NCI-H1417 treated with DMSO at 0.1 percent for 48 hours (cell line): ENCODE measurements at places on chromosomes 11 and 22.

- no peak for DNase-seq
Measured at GRCh38 chr11:59413646-59414045, 12.6 kb downstream of the OR5A2 start.

DNA sequence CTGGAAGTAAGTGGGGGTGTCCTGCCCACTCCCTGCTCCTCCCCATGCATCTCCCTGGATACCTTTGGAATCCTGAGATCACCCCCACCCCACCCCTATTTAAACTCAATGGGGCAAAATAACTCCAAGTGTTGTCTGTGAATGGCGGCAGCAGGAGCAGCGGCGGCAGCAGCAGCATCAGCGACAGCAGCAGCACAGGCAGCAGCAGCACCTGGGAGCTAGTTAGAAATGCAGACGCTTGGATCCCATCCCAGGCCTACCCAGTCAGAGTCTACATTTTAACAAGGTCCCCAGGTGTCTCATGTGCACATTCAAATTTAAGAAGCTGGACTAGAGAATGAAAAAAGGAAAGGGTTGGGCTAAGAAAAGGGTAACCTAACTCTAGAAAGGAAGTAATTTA lies 82.6 kb downstream of the SEZ6L start:
- DNase-seq, result no peak

DNA sequence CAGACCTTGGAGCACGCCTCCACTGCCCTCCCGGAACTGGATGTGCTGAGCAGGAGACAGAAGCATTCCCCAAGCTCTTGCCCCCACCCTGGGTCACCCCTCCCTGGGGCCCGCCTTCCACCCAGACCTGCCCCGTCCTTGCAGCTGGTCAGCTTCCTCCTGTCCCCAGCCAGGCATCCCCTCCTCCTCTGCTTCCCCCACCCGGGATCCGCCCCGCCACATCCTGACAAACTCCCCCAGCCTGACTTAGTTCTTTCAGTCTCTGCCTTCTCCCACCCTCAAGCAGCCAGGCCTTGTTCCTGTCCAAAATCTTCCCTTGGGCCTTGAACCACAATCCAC lies 1.1 kb upstream of the PLXNB2 start:
- DNase-seq, result no peak

GRCh38 chr11:324156-324555 lies 3.5 kb upstream of the IFITM3 start:
- no peak for DNase-seq

DNA sequence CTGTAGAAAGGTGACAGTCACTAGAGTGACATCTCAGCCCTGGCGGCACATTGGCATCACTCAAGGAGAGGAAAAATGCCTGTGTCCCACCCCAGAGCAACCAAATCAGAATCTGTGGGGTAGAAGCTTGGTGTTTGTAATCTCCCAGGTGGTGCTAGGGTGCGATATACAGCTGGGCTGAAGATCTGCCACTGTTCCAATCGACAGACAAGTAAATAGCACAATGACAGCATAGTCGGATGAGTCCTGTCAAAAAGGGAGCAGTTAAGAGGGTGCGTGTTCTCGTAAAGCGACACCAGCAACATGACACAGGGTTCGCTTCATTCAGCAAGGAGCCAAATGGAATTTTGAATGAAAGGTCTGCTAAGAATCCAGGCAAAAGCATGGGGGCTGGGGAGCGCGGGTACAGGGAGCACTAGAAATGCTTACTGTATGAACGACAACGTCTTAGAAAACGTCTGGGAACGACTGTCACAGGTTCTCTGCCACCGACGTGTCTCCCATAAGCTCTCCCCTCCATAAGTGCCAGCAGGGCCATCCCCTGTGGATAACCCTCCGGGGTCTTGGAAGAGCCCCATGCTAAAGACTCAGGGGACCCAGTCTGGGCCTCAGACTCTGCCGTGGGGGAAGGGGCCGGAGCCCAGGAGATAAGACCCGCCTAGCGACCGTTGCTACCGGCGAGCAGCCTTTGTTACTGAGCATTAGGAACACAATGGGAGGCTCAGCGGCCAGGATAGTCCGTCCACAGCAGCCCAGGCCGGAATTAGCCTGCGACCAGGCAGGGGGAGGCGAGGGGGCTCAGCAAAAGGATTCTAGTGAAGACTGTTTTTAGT lies 20.8 kb downstream of the ADA2 start:
- no peak for DNase-seq

DNA sequence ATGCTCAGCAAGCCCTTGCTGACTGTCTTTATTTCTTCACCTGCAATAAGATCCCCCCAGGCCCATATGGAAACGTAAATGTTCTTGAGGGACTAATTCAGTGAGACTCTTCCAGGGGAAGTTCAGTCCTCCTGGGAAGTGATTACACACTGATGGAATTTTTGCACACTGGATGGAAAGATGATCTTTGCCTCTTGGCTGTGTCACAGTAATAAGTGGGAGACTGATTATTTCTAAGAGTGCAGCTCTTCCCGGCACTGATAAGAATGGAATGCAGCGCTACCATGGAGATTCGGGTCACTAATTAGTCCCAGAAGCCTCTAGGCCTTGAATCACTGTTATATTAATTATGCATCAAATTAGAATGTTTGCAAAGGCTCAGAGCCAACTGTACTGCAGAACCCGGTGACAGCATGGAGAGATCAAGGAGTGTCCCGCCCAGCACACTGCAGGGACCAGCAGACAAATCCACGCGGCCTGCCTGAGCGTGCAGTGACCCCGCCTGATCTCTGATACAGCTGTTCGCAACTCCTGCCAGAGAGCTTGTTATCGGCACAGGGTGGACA lies 178.3 kb downstream of the SNX19 start:
- DNase-seq, result no peak

- no peak for DNase-seq
Measured at GRCh38 chr11:124740277-124740882, 638 bp downstream of the NRGN start.

- DNase-seq, result no peak
Measured at GRCh38 chr11:65781152-65781961, 581 bp upstream of the AP5B1 start.

DNA sequence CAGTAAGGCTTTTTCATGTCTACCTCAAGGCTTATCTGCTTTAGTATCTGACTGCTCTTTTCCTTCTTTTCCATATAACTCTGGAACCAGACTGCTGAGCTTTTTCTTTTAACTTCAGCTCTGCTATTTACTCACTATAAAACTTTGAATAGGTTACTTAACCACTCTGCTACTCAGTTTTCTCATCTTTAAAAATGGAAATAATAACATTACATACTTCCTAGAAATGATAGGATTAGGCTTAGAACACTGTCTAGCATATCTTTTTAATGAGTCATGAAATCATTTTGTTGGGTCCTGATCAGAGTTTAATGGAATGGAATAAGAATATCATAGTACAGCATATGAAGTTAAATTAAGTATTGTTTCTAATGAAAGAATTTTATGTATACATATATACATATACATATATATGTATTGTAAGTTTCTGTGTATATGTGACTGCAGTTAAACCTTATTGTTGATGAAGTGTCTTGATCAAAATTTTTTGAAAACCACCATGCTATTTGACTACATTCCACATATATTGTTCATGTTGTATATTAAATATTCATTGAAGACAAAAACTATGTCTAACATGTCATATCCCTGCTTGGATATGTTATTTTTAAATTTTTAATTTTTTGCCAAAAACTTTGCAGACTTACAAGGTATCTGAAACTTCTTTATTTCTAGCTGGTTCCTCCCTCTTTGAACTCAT lies 120.2 kb downstream of the METTL15 start:
- DNase-seq, result no peak

DNA sequence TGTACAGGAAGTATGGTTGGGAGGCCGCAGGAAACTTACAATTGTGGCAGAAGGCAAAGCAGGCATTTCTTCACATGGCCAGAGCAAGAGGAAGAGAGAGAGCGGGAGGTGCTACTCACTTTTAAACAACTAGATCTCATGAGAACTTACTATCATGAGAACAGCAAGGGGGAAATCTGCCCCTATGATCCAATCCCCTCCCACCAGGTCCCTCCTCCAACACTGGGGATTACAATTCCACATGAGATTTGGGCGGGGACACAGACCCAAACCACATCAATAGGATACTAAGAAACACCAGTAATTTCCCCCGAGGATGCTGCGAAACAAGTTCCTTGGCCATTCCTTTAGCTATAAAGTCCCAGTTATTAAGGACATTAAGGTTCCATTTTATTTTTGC lies 94.1 kb upstream of the SC5D start:
- no peak for DNase-seq

DNA sequence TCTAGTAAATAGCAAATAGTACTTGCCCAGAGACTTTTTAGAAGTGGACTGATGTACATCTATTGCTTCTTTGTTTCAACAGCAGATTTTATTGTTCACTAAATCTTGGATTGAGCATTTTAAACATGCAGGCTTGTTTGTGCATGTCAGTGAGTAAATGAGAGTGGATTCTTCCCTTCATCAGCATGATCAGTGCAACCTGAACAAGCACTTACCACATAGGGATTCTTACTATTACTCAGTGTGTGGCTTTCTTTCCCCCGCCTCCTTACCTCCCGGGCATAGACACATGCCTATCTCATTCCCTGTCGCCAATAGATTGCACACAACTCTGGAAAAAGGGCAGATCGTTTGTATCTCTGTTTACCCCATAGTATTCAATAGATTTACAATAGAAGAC lies 197.5 kb downstream of the C11orf87 start:
- no peak for DNase-seq

- no peak for DNase-seq
Measured at GRCh38 chr11:63698976-63699733, 17.9 kb downstream of the RTN3 start.

DNA sequence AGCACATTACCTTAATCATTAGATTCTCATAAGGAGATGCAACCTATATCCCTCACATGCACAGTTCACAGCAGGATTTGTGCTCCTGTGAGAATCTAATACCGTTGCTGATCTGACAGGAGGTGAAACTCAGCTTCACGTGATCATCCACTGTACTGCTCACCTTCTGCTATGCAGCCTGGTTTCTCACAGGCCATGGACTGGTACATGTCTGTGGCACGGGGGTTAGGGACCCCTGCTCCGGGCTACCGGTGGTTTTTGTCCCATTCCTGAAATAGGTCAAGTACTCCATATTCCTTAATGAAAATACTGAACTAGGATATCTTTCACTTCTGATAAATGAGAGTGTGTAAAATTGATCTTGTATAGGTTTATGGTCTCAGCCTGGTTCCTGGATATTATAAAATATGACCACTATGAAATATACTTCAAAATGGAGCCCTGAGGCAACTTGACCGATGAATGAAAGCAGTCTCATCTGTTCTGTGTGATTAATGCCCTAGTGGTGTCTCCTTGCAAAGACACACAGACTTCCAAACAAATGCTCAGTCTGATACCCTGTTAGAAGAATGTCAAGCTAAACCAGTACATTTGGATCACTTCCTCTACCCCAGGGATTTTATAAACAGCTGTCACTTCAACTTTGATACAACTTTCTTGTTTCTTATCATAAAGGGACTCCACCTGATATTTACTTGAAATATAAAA lies 492.9 kb upstream of the ANO3 start:
- DNase-seq, result no peak
